Activated CD8-positive, alpha-beta memory T cell treated with anti-CD3 and anti-CD28 coated beads, Interleukin-2, amount 50 U/mL, for 48 hours (primary cell): ENCODE measurements at places on chromosomes 3 and 15.

- DNase-seq = no peak
Observed at GRCh38 chr3:78798266-78798832, 969.4 kb downstream of the ROBO1 start.

DNA sequence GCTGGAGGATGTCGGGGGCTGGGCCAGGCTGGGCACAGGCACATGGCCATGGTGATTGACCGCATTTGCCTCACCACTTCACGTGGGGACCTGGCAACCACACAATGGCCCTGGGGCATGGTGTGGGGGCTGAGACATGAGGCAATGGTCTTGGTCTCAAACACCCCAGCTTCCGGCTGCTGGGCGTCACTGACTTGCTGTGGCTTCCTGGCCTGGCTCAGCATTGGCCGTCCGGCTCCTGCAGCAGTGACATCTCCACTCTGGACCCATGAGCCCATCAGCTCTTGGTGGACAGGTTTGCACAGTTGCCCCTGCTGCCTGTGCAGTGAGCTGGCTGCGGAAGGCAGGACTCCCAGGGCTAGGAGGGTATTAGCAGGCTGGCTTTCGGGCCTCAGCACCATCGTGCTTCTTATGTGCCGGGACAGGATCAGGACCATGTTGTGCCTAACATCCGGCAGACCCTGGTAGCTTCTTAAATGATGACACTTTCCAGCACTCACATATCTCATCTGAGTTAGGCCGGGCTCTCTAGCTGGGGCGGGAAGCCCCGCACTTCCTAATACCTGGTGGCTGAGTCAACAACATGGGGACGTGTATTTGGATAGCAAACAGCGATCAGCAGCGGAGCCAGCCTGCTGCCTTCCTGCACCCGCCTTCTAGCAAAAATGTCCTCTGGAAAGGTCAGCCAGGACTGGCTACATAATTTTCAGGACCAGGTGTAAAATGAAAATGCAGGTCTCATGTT is 34.1 kb downstream of the ZNF710 start:
- DNase-seq = no peak

DNA sequence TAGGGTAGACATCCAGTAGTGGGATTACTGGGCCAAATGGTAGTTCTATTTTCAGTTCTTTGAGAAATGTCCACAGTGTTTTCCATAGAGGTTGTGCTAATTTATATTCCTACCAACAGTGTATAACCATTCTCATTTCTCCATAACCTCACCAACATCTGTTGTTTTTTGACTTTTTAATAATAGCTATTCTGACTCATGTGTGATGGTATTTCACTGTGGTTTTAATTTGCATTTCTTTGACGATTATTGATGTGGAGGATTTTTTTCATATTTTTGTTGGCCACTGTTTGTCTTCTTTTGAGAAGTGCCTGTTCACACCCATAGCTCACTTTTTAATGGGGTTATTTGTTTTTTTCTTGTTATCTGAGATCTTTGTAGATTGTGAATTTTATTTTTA is 125.2 kb downstream of the CFAP20DC start:
- no peak for DNase-seq

- no peak for DNase-seq
Observed at GRCh38 chr3:39347586-39347876, 18.0 kb downstream of the CCR8 start.

DNA sequence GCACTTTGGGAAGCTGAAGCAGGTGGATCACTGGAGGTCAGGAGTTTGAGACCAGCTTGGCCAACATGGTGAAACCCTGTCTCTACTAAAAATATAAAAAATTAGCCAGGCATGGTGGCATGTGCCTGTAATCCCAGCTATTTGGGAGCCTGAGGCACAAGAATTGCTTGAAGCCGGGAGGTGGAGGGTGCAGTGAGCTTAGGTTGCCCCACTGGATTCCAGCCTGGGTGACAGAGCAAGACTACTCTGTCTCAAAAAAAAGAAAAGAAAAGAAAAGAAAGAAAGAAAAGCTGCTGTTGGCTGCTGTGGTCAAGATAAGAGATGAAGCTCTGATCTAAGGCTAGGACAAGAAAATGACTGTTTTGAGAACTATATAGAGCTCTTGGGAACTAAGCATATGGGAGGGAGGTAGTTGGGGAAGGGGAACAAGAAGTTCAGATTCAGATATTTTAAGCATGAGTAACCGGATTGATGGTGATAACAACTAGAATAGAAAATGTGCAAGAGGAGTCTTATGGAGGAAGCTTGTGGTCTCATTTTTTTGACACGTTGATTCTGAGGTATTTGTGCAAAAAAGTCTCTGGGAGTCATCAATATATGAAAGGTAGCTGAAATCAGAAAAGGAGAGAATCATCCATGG is 25.7 kb downstream of the DNAH12 start:
- no peak for DNase-seq

DNA sequence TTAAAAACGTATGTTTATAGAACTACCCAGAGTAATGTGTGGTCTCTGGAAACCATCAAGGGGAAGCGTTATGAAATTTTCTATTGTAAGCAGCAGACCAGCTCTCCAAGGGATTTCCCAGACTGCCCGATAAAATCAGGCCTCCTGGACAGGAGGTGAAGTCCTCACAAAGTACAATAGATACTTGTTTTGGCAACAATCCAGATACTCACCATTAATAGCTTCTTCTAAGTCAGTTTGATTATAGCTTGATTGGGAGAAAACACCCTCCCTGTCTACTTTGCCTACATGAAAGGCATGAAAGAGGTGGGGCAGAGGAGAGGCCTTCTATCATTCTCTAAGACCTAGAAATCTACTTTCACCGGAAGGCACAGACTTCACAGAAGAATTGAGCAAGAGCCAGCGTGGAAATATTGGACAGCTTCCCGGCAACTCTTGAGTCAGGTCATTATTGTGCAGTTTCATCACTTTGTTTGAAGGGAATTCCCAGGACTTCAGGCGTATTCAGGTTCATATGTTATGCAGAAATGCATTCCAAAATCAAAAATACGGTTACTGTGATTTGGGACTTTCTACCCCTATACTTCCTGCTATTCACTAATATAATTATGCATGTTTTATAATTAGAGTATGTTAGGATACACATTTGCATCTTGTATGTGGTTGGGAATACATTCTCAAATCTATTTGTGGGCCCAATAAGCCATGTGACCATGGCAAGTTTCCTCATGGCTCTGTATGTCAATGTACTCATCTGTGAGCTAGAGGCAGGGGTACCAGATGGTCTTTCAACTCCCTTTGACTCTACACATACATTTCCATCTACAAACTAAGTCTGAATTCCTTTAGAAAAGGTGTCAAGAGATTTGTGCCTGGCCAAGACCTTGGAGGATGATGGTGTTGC is 103.5 kb downstream of the CD47 start:
- DNase-seq = no peak

DNA sequence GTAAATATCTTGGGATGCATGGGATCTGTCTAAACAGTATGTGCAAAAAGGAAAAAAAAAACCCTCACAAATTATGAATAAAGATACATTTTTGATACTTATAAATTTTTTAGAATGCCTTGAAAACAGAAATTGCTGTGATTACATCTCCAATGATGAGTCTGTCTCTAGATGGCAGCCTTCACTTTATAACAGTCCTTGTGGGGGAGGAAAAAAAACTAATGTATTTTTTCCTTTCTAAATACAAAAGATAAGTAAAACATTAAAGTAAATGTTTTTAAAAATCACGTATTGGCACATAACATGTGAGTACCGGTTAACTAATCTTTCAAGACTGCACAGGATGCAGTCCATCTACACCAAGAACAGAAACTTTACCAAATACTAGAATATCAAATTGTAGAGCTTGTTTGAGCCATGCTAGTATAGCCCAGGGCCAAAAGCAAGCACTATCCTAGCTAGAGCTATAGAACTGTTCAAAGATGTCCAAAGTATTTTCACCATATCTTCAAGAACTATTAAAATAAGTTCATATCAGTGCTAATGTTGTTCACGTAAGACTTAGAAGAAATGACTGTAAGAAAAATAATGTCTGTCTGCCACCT is 206.4 kb downstream of the STAG1 start:
- no peak for DNase-seq

DNA sequence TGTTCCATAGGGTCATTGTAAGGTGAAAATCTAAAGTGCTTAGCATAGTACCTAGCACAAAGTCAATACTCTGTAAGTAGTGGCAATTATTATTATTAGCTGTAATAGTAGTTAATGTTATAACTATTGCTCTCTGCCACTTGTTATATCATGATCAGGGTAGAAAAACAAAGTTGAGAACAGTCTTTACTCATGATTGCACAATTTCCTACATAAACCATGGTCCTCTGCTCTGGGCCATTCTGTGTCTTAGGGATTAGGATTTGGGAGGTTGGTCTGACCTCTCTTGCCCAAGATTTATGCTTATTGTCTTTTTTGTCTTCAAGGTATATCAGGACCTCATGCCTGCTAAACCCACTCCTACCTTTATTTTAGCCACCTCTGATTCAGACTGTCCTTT is 4.3 kb upstream of the LRRC58 start:
- no peak for DNase-seq

- no peak for DNase-seq
Observed at GRCh38 chr3:9787714-9788113, 4.6 kb downstream of the TADA3 start.

DNA sequence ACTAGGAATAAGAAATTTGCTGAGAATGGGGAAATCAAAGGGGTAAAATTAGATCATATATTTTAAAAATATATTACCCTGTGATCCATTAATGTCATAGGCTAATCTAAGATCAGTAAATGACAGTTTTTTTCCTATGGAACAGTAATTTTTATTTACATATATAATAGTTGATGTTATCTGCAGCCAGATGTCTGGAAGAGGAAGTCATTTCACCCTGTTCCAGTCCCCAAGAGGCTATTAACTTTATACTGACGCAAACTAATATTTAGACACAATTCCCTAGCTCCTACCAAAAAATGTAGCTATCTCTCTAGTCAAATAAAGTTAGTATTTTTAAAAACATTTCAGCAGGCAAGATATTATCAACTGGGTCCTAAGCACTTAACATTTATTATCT is 558.0 kb downstream of the MECOM start:
- DNase-seq = no peak

DNA sequence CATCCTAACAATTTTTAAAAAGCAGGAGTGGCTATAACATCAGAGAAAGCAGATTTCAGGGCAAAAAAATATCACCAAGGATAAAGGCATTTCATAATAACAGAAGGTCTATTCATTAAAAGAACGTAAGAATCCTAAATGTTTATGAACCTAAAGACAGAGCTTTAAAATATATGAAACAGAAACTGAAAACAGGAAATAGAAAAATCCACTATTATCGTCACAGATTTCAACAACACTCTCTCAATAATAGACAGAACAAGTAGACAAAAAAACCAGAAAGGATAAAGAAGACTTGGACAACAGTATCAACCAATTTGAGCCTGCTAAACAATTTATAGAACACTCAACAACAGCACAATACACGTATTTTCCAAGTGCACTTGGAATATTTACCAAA is 71.4 kb downstream of the FBXL22 start:
- DNase-seq = no peak

GRCh38 chr3:1594940-1595339 is 502.1 kb downstream of the CNTN6 start:
- no peak for DNase-seq

- DNase-seq = no peak
Observed at GRCh38 chr3:58664611-58665010, 2.0 kb downstream of the FAM3D start.

- DNase-seq = no peak
Observed at GRCh38 chr3:171828902-171829770, 14.0 kb upstream of the TMEM212 start.

DNA sequence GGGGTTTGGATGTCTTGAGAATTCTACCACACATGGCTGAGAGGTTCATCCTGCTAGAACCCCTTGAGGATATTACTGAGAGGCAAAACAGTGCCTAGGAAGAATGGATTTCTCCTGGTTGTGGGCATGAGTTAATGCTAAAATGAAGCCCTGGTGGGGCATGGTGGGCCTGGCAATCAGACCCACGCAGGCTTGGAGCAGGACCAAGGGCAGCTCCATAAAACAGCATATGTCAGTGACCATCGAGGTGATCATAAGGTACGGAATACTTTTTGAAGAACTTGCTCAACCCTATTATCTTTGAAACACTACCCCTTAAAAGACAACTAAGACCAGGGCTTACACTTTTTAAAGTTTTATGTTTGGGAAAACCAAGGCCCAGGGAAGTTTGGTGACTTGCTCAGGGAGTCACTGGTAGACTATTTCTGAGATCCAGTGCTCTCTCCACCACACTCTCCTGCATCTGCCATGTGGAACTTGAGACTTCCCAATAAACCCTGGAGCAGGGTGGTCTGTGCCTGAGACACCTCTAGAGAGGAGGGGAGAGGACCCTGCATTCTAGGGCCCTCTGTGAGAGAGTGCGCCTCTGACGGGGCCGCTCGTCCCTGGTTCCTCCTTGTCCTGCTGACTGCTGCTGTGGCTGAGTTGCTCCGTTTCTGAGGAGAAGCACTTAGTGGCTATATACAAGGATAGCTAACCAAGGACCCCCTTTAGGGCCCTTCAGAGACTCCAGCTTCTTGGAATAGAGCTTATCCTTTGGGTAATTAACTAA is 28.0 kb upstream of the TIMP4 start:
- DNase-seq = no peak

- DNase-seq = no peak
Observed at GRCh38 chr15:76753131-76753530, 152.0 kb downstream of the SCAPER start.

- no peak for DNase-seq
Observed at GRCh38 chr15:74863239-74864056, 9.7 kb downstream of the SCAMP2 start.

- no peak for DNase-seq
Observed at GRCh38 chr3:183892610-183893214, 8.0 kb upstream of the PARL start.

DNA sequence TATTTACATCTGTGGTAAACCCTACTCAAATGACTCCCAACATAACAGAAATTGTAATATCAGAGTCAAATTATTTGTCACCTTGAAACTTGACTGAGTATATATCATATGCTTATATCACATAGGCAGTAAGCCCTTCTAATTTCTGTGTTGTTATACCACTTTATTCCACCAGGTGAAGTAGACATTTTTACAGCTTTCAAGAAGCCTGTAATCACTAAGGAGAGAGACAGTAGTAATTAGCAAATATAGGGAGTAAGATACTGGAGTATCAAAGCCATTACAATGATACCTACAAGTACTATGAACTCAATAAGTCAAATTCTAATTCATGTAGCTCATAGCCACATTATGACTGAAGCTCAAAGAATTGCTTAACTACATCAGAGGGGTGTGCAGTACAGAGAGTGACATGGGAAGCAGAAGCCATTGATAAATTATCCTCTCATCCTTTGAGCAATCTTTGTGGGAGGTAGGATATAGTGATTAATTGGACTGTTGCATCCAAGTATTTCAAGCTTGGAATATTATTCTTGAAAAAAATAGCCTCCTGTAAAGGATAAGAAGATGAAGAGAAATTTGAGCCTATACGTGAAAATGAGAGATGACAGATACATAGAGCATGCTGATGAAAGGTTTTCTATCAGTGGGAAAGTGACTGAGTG is 1005.9 kb downstream of the ZPLD1 start:
- DNase-seq = no peak

- no peak for DNase-seq
Observed at GRCh38 chr3:143234526-143234925, 115.0 kb downstream of the CHST2 start.

GRCh38 chr15:40982855-40983254 is 29.6 kb downstream of the CHAC1 start:
- DNase-seq = no peak
